ENCODE measurements at places on chromosomes 13 and 19. TPM values are rescaled to one million over a fixed set of nuclear protein-coding genes. Genes with fewer than 3 reads are reported as not detected.

DNA sequence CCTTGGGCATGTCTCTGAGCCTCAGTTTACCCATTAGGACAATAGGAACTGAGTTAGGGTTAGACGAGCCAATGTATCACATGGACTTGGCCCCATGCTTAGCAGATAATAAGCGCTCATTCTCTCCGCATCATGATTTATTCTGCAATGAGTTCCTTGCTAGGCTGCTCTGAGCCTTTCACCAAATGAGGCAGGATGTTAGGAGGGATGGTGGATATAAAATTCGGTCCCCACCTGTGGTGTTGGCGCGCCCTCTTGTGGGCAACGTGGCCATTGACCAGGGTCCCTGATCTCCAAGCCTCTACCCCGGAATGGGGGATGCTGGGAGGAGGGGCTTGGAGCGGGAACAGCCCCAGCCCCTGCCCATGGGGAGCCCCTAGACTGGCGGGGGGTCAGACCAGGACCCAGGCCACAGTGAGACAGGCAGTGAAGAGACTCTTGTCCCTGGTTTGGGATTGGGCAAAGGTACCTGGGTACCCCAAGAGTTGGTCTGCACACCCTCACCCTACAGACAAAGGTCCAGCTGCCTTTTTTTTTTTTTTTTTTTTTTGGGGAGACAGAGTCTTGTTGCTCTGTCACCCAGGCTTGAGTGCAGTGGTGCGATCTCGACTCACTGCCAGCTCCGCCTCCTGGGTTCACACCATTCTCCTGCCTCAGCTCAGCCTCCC is 43.9 kb downstream of the CERS4 start:
- peak; percentile 91 for DNase-seq

GRCh38 chr13:27792393-27793218 is at the start of gene GSX1:
Gene GSX1 (plus strand): TSS chr13:27792483. CDS start chr13:27792691, 208 bp downstream.
- DNase-seq, result peak; percentile 80

GRCh38 chr19:56124578-56124977 is 3.5 kb upstream of the ZNF787 start:
- DNase-seq, result no peak

- DNase-seq, result no peak
Measured at GRCh38 chr13:31209172-31209840, 9.5 kb downstream of the B3GLCT start.

DNA sequence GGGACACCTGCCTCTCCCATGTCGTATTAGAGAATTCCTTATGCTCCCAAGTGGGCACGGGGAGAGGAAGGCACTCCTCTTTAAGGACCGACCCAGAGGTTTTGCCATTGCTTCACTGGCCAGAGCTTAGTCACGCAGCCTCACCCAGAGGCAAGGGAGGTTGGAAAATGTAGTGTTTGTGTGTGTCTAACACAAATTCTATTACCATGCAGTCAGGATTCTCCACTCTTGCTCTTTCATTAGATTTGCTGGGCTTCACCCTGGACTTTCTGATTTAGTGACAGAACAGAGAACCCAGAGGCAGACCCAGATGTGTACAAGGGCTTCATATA is 14.6 kb upstream of the NCCRP1 start:
- DNase-seq, result no peak

DNA sequence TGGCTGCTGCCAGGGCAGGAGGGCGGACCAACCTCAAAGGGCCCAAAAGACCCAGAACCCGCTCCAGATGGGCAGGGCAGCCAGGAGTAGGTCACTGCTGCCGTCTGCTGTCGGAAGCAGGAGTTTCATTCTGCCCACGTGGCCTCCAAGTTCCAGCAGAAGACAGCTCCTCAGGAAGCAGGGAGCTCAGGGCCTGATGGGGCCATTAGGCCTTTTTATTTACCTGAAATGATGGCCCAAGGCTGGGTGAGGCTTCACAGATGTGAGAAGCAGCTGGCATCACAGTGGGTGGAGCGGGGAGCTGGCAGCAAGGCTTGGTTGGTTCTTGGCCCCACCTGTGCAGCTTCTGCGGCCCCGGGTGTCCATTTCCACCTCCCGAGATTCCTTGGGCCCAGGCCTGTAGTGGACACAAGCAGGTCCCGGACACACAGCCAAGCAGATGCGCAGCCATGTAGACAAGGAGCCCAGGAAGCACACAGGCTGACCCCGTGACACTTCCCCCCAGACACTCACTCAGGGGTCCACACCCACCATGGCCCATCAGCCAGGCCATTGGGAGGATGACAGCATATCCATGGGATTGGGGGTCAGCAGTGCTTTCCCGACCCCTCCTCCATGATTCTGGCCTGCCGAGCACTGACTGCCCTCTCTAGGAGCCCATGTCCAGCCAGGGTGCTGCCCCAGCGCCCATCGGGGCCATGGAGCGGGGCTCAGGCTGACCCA is 26.4 kb downstream of the C13orf46 start:
- DNase-seq, result no peak

DNA sequence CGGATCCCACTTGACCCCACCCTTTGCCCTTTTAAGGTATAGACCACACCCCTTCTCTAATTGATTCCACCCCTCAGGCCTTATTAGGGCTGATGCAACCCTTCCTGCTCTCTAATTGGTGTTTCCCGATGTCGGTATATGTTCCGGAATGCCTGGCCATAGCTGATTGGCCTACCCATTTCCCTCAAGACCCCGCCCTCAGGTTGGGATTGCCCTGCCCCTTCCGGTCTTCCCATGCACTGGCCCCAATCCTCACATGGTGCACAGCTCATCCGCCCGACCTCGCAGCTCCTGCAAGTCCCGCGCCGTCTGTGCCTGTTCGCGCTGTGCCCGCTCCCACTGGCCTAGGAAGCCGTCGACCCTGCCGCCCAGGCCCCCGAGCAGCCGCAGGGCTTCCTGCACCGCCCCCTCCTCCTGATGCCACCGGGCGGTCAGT is 18.1 kb downstream of the TSKS start:
- no peak for DNase-seq

GRCh38 chr19:44869733-44870470 is 21.2 kb upstream of the TOMM40 start:
- no peak for DNase-seq

GRCh38 chr19:14561847-14562351 is 10.0 kb downstream of the NDUFB7 start:
- peak; percentile 84 for DNase-seq

- DNase-seq, result no peak
Measured at GRCh38 chr19:1468821-1469254, 10.2 kb downstream of the C19orf25 start.

GRCh38 chr13:44756276-44756810 is 180.2 kb upstream of the TSC22D1 start:
- DNase-seq, result no peak

DNA sequence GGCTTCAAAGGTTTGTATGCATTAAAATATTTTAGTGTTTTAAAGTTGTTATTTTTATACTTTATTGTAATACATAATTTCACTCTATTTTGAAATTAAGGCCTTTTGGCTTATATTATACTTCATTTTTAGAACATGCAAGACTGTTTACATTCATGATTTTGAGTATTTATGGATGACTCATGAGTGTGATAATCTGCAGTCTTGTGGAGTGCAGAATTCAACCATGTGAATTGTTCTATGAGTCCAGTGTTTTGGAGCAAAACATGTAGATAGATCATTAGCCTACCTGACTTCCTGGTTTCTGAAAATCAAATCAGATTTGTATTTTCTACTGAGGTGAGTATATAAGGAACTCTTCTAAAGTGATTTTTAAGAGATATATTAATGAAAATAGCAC is 241.8 kb downstream of the PCCA start:
- no peak for DNase-seq

GRCh38 chr13:24668511-24668910 is 11.7 kb upstream of the ATP12A start:
- no peak for DNase-seq

DNA sequence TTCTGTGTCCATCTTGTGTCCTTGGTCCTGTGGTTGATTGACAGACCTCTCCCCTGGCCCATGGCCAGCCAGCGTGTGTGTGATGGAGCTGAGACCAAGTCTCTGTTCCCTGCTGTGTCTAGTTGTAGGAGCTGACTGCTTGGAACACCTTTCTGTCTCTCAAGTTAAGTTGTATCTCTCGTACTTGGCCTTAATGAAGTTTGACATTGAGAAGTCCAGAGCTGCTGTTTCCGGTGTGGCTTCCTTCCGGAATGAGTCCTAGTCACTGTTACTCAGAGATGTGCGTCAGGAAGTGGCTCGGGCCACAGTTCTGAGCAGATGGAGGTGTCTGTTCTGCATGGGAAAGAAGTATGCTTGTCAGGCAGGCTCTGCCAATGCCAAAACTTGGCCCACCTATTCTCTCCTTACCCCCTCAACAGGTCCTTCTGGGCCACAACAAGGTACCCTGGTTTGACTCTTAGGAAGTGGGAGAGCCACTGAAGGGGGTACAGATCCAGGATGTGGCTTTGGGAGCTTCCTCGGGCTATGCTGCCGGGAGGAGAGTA is 54.3 kb downstream of the GATAD2A start:
- peak; percentile 88 for DNase-seq

- no peak for DNase-seq
Measured at GRCh38 chr13:52811841-52812240, 36.6 kb downstream of the PCDH8 start.

- DNase-seq, result no peak
Measured at GRCh38 chr13:102569488-102569887, 27.3 kb upstream of the TPP2 start.

GRCh38 chr13:99516153-99516929 is 15.1 kb downstream of the TM9SF2 start:
- DNase-seq, result no peak

DNA sequence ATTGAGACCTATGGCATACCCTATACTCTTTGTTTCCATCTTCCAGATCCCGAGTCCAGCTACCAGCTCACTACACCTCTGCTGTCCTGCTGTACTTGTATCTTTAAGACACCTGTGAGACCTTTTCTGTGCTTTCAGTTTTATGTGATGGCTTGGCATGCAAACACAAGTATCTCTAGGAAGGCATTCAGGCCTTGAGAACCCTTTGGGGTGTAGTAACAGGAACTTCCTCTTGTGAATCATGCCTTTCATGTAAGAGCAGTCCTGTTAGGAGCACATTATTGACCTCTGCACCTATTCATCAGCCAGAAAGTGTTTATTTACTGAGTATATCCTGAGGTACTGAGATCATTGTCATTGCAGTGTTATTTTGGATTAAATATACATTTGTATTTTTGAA is 87.0 kb upstream of the HTR2A start:
- no peak for DNase-seq

DNA sequence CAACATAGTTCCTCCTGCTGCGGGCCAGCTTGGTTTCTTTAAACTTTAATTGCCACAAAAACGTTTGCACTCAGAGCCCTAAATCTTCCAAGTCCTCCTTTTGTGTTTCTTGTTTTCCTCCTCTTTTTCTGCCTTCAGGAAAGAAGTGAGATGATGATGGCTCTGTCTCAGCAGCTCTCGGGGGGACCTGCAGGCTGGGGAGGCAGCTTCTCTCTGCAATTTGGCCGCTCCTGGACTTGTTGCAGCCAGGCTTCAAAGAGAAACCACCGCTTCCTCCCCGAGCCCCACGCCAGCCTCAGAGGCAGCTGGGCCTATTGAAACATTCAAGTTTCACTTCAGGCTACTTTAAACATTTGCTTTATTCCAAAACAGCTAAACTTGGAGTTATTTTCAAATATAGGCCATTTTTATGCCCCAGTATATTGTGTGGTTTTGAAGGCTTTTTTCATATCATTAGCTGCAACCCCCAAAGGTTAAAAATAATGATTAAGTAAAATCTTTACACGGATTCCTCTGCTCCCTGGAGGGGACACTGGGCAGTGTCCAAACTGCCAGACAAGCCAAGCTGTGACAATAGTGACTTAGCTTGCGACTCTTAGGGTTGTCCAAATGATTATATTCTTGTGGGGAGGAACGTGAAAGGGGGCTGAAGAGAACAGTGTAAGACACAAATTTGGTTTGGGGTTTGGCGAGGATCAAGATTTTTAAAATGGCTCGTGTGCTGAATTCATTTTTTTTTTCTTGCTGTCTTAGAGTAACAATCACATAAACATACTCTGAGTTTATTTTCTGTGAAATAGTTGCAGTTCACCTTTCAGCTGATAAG is 330.8 kb downstream of the DLEU7 start:
- peak; percentile 83 for DNase-seq

DNA sequence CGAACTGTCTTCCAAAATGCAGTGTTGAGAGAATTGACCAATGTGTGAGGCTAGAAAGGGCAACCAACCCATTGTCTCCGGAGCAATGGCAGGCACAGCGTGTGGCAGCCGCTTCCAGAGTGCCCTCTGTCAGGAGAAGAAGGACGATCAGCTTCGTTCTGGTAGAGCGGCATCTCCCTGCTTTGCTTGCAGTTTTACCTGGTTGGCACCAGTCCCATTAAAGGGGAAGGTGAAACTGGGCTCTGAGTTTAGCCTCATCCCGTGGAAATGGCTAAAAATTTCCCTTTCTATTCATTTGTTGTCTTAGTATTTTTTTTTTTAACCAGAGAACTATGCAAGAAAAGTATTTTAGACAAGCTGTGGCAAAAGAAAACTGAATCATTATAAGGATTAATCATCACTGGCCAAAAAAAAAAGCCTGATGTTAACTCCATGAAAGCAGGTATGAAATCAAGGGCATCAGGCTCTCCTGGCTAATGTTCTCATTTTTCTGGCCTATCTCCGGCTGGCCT is 81.5 kb upstream of the SLC7A1 start:
- no peak for DNase-seq

GRCh38 chr13:47168618-47169017 is 271.8 kb upstream of the HTR2A start:
- DNase-seq, result no peak

- no peak for DNase-seq
Measured at GRCh38 chr19:7393939-7394730, 45.4 kb downstream of the ARHGEF18 start.

GRCh38 chr19:39263912-39264305 is 4.3 kb upstream of the IFNL2 start:
- DNase-seq, result peak; percentile 56

- DNase-seq, result no peak
Measured at GRCh38 chr19:10093295-10094186, 7.4 kb downstream of the SHFL start.

- no peak for DNase-seq
Measured at GRCh38 chr13:97136418-97136817, 85.7 kb upstream of the MBNL2 start.

LIM2 gene
- total RNA-seq, result not detected

KMT2B gene
- total RNA-seq, result 19.9 TPM

SLC8A2 gene
- total RNA-seq, result 0.59 TPM

URAD gene
- total RNA-seq, result not detected

PPAN gene
- total RNA-seq, result 29.5 TPM

CASP14 gene
- total RNA-seq, result not detected

LENG9 gene
- 2.9 TPM for total RNA-seq

NLRP11 gene
- total RNA-seq, result not detected

LRRC8E gene
- 0.30 TPM for total RNA-seq

NKPD1 gene
- total RNA-seq, result not detected

Data from cardiac septum (tissue), 1 donor.